ENCODE measurements at places on chromosomes 2 and 18.
A peak's percentile ranks its signal among the peaks of the same experiment; 100 is the strongest.

DNA sequence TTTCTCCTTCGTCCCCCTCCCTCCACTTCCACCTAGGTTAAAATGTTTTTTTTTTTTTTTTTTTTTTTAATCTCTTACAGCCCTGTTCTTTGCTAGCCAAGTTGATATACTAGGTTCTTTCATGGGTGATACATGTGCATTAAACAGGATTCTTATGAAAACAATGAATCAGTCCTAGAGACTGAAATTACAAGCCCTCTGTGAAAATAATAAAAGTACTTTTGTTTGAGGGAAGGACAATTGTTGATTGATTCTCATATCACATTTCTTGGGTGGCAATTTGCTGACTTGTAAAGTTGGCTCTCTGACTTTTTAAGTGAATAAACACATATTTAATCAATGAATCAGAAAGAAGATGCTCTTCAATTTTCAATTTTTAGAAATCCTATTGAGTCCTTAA, 639.9 kb downstream of the LRP1B start:
- no peak for DNase-seq

DNA sequence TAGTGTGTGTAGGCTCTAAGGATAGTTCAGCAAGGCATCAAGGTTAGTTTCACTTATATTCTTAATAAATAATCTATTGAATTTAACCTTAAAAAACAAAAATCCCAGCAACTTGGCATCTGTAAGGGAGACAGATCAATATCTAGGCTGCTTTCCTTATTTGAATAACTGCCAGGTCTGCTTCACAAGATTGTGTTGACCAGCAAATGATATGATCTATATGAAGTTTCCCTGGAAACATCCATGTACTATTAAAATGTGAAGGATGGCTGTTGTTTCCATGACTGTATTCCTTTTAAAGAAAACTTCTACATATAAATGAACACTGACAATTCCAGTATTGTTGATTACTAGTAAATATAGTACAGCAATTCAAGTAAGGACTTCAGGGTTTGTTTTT, 109.4 kb downstream of the SPTBN1 start:
- peak; percentile 56 for DNase-seq

GRCh38 chr2:98564541-98565132, 43.7 kb downstream of the COA5 start:
- DNase-seq, result no peak

GRCh38 chr2:112821142-112821541, 15.4 kb downstream of the IL1B start:
- no peak for DNase-seq
